ENCODE measurements at places on chromosomes 6 and 20.

- DNase-seq = no peak
Observed at GRCh38 chr20:49496553-49497397, 14.3 kb upstream of the KCNB1 start.

- DNase-seq = peak; percentile 51
Observed at GRCh38 chr6:53651205-53651763, 14.3 kb downstream of the KLHL31 start.

DNA sequence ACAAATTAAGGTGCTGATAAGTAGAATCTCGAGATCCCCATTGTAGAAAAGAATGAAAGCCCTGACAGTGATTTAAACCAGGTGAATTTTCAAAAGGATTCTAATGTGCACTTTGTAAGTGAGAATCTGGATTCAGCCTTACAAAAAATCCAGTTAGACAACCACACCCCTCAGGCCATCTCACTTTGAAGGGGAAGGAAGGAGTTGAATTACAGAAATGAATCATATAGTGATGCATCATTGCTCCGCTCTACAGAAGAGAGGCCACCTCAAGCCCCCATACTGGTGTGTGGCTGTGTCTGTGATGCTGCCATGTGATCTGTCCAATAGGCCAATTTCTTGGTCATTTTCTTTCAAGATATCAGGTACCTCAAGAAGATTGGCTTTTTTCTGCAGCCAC, 85.5 kb upstream of the NT5E start:
- DNase-seq = peak; percentile 22

DNA sequence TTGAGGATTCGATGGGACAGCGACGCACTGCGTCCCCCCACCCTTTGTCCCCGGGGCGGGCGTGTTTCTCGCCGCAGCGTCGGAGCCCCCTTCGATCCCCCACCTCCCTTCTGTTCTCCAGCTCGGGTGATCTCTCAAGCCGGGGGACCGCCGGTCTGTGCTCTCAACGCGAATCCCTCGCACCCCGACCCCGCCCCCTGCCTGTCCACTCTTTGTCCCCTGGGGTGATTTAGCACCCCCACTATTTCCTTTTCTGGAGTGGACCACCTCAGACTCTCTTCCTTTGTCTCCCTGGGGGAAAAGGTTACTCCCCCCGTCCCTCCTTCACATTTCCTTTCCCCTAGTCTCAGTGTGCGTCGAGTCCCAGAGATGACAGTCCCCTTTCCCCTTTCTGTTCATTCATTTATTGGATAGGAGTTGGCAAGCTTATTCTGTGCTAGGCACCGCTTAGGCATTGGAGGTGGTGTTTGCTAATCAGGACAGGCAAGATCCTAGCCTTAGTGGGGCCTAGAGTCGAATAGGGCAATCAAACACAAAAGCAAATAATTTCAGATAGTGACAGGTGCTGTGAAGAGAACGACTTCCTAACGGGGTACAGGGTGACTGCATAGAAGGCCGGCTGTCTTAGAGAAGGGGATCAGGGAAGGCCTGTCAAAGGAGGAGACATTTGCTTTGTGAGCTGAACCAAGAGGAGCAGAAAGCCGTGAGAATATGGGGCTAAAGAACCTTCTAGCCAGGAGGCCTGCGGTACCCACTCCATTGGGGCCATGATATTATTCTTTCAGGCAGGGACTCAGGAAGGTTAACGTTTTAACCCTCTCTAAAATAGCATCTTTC, 741 bp downstream of the PTPN1 start:
- no peak for DNase-seq

DNA sequence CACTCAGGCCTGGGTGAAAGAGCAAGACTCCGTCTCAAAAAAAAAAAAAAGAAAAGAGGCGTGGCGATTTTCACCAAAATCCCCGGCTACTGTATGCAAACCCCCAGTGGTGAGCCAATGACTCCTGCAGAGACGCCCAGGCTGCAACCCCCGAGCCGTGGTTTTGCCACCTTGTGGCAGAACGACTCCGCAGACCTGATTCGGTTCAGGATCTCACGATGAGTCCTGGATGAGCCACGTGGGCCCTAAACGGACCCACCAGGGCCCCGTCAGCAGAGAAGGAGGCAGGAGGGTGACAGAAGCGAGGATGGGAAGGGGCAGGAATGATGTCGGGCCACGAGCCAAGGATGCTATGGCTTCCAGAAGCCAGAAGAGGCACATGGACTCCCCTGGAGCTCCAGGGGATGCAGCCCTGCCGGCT, 42.5 kb downstream of the SLC2A4RG start:
- no peak for DNase-seq

DNA sequence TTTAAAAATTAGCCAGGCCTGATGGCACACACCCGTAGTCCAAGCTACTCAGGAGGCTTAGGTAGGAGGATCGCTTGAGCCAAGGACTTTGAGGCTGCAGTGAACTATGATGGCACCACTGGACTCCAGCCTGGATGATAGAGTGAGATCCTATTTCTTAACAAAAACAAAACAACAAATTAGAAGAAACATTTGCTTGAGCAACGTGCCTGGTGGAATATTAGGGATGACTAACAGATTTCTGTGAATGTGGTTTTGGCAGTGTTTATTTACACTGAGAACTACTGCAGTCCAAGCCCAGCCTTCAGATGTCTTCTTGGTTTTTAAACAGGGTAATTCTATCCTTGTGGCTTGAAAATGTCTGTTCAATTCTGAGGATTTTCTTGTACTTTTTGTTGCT, 9.2 kb downstream of the PPP1R3G start:
- peak; percentile 80 for DNase-seq

- DNase-seq = no peak
Observed at GRCh38 chr20:43220612-43221011, 30.9 kb upstream of the PTPRT start.

GRCh38 chr6:10071631-10072220, 343.1 kb downstream of the TFAP2A start:
- DNase-seq = no peak

- no peak for DNase-seq
Observed at GRCh38 chr6:151390851-151391470, 398 bp downstream of the ZBTB2 start.

GRCh38 chr6:14501914-14502313, 384.3 kb downstream of the CD83 start:
- DNase-seq = no peak

- DNase-seq = no peak
Observed at GRCh38 chr6:136117081-136117480, 133.0 kb downstream of the MTFR2 start.

GRCh38 chr20:6277661-6278240, 154.9 kb upstream of the FERMT1 start:
- DNase-seq = no peak

DNA sequence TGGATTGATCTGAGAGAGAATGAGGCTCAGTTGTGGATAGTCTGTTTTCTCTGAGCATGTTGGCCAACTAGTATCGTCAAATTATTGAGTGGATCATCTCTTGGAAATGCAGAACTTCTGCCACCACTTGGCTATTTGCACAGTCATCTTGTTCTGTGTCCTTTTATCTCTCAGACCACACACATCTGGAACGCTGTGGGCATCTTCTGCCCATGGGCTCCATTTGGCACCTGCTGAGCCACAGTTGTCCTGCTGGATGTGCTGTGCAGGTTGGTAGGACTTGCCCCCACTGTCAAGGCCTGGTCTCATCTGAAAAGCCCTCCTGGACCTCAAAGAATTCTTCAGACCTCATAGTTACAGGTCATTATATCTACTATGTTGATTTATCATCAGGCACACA, 16.7 kb upstream of the C20orf144 start:
- no peak for DNase-seq

- DNase-seq = no peak
Observed at GRCh38 chr20:9458138-9458796, 56.1 kb upstream of the LAMP5 start.

- no peak for DNase-seq
Observed at GRCh38 chr6:126531286-126531685, 191.4 kb downstream of the CENPW start.

DNA sequence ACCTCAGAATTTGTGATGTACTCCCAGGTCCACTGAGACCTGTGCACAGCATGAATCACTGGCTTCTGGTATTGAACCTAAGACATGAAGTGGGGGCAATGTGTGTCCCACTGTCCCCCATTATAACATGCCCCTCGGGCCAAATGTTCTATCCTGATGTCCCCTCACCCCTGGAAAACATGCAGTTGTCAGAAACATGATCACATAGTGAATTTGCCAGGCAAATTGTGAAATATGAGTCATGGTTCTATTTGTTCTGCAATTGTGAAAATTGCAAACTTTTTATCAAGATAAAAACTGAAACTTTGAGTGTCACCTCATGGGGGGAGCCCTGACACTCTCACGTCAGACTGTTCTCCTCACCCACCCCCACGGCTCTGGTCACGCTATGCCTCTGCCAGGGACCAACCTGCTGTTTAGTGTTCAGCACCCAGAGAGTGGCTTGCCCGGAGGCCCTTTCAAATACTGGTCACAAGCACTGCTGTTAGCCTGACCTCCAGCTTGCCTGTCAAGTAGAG, 305.3 kb downstream of the CLIC5 start:
- DNase-seq = no peak

DNA sequence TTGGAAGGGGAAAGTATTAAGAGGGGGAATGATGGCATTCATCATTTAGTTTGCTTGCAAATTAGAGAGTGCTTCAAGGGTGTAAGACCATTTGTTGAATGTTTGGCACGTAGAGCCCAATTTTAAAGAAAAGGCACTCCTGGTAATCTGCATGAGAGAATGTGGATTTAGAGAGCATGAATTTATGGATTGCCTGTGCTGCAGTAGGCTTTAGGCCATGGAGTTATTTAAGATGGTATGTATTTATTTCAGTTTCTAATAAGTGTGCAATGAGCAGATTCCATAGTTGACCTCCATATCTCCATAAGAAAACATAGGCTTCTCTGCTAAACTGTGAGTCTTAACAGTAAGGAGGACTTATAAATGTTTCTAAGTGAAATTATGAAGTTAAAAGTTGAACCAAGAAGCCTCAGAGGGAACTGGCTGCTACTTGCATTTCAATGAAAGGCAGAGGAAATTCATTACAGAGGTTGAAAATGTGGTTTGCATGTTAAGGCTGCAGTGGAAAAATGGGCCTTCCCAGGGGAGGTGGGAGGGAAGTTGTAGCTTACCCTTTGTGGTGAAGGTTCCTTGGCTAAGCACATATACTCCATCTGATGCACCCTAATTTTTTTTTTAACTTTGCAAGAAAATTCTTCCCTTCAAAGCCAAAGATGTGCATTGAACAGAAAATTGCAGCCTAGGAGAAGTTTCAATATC, 134.2 kb downstream of the CARMIL1 start:
- DNase-seq = no peak

All from GM04504 (cell line).